ENCODE measurements at places on chromosomes 3 and 15. TPM values are rescaled to one million over a fixed set of nuclear protein-coding genes. Genes with fewer than 3 reads are reported as not detected.

EPHA3 gene
- total RNA-seq, result 44.6 TPM

GRCh38 chr15:101099183-101099582 is 152.7 kb downstream of the CHSY1 start:
- DNase-seq, result no peak
- no peak overlapping the region for H3K4me3 ChIP-seq
- H3K4me1 ChIP-seq, result no peaks in the 10 kb centered on the region
- H3K36me3 ChIP-seq, result no peaks in the 10 kb centered on the region
- no peaks in the 10 kb centered on the region for H3K27me3 ChIP-seq
- H3K27ac ChIP-seq, result no peak overlapping the region

DNA sequence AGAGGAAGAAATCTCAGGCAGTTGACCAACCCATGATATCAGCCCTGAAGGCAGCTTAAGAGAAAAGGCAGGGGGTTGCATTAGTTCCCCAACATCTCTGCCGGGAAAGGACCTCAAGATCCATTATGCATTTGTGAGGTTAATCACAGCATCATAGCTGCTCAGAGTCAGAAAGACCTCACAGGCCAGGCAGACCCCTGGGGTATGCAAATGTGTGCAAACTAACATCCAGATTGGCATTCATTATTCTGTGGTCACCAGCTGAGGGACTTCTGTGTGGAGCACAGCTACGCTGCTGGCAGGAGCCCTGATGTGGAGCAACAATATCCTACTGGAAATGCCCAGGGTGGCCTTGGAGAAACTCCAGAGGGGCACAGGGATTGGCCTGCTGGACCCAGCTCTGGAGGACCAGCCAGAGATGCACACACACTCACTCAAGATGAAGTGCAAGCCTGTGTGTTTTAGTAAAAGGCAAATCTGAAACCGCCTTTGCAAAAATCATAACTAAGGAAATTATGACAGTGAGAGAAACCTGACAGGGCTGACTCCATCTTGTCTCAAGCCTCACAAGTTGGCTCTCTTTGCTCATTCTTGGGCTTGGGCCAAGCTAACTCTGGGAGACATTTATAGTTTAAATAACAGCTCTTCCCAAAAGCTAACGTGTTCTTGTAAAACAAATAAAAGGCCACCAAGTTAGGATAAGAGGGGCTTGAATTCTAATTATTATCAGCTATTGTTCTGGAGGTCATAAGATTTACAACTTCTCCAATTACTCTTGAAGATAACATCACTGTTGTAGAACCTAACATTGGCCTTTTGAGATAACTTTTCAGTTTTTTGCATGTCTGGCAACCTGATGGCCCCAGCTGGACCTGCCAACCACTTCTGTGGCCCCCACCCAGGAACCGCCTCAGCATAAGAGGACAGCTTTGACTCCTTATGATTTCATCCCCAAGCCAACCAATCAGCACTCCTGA is 257.1 kb downstream of the UACA start:
- H3K27ac ChIP-seq, result no peak overlapping the region
- H3K36me3 ChIP-seq, result no peaks in the 10 kb centered on the region
- no peak overlapping the region for H3K4me3 ChIP-seq
- H3K27me3 ChIP-seq, result no peaks in the 10 kb centered on the region

- no peaks in the 10 kb centered on the region for H3K27me3 ChIP-seq
- H3K4me3 ChIP-seq, result no peak overlapping the region
- H3K27ac ChIP-seq, result no peak overlapping the region
- no peaks in the 10 kb centered on the region for H3K36me3 ChIP-seq
Observed at GRCh38 chr3:54176106-54176505, 53.8 kb downstream of the CACNA2D3 start.

DNA sequence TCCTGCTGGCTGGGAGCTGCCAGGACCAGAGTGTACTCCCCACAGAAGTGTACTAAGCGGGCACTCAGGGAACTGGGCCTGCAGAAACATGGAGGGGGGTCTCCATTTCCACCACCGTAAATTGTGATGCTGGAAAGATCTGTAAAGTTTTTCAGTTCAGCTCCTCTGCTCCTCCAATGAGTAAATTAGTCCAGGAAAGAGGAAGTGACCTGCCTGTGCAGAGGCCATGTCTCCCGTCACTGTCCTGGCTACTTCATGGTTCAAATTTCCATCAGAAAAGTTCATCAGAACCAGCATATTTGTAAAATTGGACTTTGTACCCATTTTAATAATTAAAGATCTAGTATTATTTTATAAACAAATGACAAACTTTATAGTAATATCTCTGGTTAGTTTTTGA is 226.7 kb upstream of the THBS1 start:
- H3K27me3 ChIP-seq, result no peaks in the 10 kb centered on the region
- H3K36me3 ChIP-seq, result no peaks in the 10 kb centered on the region
- no peaks in the 10 kb centered on the region for H3K4me1 ChIP-seq
- no peak for DNase-seq
- no peak overlapping the region for H3K27ac ChIP-seq
- H3K4me3 ChIP-seq, result no peak overlapping the region

DNA sequence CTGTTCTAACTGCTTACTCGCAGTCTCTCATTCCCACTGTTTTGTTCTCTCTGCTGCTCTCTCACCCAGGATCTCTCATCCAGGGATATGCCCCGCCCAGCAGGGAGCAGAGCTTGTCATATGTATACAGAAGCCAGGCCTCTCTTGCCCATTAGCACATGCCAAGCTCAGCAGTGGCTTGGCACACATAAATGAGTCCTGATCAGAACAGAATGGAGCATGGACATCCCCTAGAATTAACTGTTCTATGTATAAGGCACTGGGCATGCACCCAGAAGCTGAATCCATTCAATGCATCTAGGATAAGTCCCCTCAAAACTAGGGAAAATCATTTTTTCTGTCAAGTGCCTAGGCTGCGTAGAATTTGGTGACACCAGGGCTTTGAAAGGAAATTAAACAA is 61.6 kb downstream of the IGSF11 start:
- peak; percentile 46 for DNase-seq
- H3K27ac ChIP-seq, result peak overlapping the region; percentile 51
- H3K4me3 ChIP-seq, result no peak overlapping the region
- peaks cover 3% of the 10 kb centered on the region for H3K4me1 ChIP-seq

- H3K4me3 ChIP-seq, result no peak overlapping the region
- no peak for DNase-seq
- peak overlapping the region; percentile 91 for H3K27ac ChIP-seq
- peaks cover 39% of the 10 kb centered on the region for H3K4me1 ChIP-seq
- H3K36me3 ChIP-seq, result no peaks in the 10 kb centered on the region
- H3K27me3 ChIP-seq, result no peaks in the 10 kb centered on the region
Observed at GRCh38 chr3:37909067-37909911, 47.6 kb downstream of the CTDSPL start.

DNA sequence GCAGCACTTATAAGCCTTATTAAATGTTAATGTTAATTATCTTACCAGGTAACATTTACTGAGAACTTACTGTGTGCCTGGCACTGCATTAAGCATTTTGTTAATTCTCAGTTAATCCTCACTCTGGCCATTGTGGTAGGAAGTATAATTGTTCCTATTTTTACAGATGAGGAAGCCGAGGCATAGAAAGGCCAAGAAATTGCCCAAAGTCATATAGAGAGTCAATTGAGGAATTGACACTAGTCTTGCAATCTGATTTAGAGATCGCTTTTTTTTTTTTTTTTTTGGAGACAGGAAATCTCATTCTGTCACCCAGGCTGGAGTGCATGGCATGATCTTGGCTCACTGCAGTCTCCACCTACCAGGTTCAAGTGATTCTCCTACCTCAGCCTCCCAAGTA is 132.6 kb upstream of the PROK2 start:
- H3K4me1 ChIP-seq, result peaks cover 5% of the 10 kb centered on the region
- no peaks in the 10 kb centered on the region for H3K27me3 ChIP-seq
- no peaks in the 10 kb centered on the region for H3K36me3 ChIP-seq
- no peak overlapping the region for H3K4me3 ChIP-seq
- DNase-seq, result no peak

DNA sequence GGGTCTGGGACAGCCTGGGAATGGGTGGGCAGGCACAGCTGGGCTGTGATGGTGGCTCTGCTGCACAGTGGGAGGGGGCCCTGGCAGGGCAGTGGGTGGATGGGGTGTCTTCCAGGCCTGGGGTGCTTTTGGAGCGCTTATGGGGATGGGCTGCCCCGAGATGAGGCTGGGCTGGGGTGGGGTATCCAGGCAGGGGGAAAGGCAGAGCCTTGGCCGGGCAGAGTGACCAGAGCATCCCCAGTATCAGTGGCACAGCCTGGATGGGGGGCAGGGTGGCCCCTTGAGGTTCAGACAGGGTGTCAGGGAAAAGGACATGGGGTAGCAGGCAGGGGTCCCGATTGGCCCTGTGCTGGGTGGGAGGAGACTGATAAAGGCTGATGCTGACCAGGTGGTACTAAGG is 26.6 kb downstream of the HDAC11 start:
- no peak overlapping the region for H3K4me3 ChIP-seq
- peaks cover 27% of the 10 kb centered on the region for H3K4me1 ChIP-seq
- no peaks in the 10 kb centered on the region for H3K27me3 ChIP-seq
- peaks cover 32% of the 10 kb centered on the region for H3K36me3 ChIP-seq

DNA sequence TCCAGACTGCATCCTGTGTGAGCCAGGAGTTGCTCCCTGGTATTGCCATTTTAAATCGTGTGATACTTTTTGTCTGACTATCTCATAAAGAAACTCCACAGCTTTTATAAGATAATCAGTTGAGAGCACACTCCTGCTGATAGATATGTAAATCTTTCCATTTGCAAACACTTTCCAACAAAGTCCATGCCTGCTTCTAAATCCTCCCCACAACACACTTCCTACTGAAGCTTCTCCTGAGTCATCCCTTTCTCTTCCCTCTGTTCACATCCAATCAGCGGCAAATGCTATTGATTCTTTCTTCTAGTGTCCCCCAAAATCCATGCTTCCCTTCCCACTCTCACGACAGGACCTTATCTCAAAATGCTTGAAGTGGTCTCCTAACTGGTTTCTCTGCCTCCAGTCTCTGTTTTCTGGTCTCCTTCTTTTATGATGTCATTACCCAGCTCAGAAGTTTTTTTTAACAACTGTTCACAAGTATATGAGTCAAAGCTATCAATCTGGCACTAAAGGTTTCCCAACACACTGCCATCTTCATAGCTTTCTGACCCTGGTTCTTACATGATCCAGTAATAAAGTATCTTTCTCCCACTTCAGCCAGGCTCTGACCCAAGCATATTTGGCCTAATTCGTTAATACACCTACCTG is 4.5 kb upstream of the WWTR1 start:
- DNase-seq, result no peak
- no peaks in the 10 kb centered on the region for H3K36me3 ChIP-seq
- no peak overlapping the region for H3K4me3 ChIP-seq
- peaks cover 18% of the 10 kb centered on the region for H3K27me3 ChIP-seq

GRCh38 chr3:129974833-129975704 is 549 bp downstream of the TRH start:
- peak overlapping the region; percentile 21 for H3K4me3 ChIP-seq
- H3K4me1 ChIP-seq, result peaks cover 21% of the 10 kb centered on the region
- H3K36me3 ChIP-seq, result no peaks in the 10 kb centered on the region
- H3K27me3 ChIP-seq, result peaks cover 63% of the 10 kb centered on the region
- peak; percentile 59 for DNase-seq

GRCh38 chr3:35500641-35501350 is 138.5 kb upstream of the ARPP21 start:
- peaks cover 5% of the 10 kb centered on the region for H3K4me1 ChIP-seq
- no peak overlapping the region for H3K27ac ChIP-seq

- H3K4me1 ChIP-seq, result no peaks in the 10 kb centered on the region
- H3K27me3 ChIP-seq, result no peaks in the 10 kb centered on the region
- no peak overlapping the region for H3K27ac ChIP-seq
- H3K4me3 ChIP-seq, result no peak overlapping the region
- DNase-seq, result no peak
Observed at GRCh38 chr3:124962403-124962940, 27.9 kb upstream of the MUC13 start.

- no peaks in the 10 kb centered on the region for H3K36me3 ChIP-seq
- no peak for DNase-seq
- no peaks in the 10 kb centered on the region for H3K27me3 ChIP-seq
- no peaks in the 10 kb centered on the region for H3K4me1 ChIP-seq
- no peak overlapping the region for H3K4me3 ChIP-seq
- no peak overlapping the region for H3K27ac ChIP-seq
Observed at GRCh38 chr3:167851171-167851570, 115.7 kb downstream of the SERPINI1 start.
